ENCODE measurements at places on chromosomes 6 and 20.
A peak's percentile ranks its signal among the peaks of the same experiment; 100 is the strongest.

DNA sequence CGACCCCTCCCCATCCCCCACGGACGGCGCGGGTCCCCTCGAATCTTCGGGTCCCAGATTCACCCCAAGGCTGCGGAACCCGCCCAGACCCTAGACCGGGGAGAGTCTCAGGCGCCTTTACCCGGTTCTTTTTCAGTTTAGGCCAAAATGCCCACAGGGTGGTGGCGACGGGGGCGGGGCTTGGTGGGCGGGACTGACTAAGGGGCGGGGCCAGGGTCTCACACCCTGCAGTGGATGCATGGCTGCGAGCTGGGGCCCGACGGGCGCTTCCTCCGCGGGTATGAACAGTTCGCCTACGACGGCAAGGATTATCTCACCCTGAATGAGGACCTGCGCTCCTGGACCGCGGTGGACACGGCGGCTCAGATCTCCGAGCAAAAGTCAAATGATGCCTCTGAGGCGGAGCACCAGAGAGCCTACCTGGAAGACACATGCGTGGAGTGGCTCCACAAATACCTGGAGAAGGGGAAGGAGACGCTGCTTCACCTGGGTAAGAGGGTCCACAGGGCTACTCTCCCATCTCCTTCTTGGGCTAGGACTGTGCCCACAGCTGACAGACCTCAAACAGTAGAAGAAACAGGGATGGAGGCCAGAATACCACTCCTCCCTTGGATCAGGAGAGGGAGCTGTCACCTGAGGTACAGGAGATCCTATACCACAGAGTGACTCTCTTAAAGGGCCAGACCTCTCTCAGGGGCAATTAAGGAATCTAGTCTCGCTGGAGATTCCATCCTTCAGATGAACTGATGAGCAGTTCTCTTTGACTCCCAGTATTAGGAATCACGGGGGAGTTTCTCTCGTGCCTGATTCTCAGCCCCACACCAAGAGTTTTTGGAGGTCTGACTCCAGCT, 942 bp downstream of the HLA-E start:
- peak; percentile 66 for DNase-seq

DNA sequence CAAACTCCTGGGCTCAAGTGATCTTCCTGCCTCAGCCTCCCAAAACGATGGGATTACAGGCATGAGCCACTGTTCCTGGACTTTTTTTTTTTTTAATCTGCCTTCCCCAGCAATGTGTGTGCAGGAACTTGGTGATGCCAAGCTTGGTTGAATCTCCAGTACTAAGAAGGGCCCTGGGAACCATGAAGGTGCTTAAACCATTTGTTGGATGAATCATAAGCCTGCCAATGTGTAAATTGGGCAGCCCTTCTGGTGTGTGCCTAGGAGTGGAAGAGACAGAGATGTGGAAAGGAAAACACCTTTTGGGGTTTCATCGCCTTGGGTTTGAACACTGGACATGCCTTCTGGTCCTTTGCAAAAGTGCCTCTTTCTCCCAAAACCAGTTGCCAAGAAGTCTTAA, 7.1 kb upstream of the SPO11 start:
- no peak for DNase-seq

- DNase-seq: no peak
These were observed 29.3 kb downstream of the KCNQ5 start for GRCh38 chr6:72651174-72651573.

- no peak for DNase-seq
These were observed 2.9 kb downstream of the FBXO30 start for GRCh38 chr6:145811741-145812140.

GRCh38 chr20:46954490-46955038, 59.9 kb downstream of the EYA2 start:
- no peak for DNase-seq

GRCh38 chr20:38609815-38610214, 8.2 kb downstream of the ARHGAP40 start:
- DNase-seq: no peak

DNA sequence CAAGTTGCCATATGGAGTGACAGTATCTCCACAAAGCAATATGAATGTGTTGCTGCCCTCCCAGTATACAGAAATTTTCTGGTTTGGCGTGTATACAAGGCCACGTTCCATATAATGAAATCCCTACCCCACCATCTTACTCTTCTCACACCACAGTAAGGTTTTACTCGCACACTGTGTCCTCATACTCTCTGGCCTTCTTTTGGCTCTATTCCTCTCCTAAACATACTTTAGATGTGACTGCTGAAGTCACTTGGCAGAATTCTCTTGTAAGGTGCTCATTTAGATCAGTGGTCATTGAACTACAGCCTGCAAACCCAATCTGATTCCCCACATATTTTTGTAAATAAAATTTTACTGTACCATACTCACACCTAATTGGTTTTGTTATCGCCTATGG, 123.2 kb downstream of the RFPL4B start:
- no peak for DNase-seq

Measured in activated gamma-delta T cell (primary cell).